Left cardiac atrium (tissue), 4 donors: ENCODE measurements at places on chromosomes 5 and 9. TPM values are rescaled to one million over a fixed set of nuclear protein-coding genes. Genes with fewer than 3 reads are reported as not detected.

Gene FOXD4L5
- total RNA-seq: 0.10 TPM

Gene BHMT2
- total RNA-seq: 21.5 TPM

Gene SPINK4
- not detected for total RNA-seq

Gene SAPCD2
- total RNA-seq: 0.39 TPM

Gene ZNF462
- 18.6 TPM for total RNA-seq

Gene GPR150
- total RNA-seq: 0.10 TPM

Gene HBEGF
- 12.9 TPM for total RNA-seq

DNA sequence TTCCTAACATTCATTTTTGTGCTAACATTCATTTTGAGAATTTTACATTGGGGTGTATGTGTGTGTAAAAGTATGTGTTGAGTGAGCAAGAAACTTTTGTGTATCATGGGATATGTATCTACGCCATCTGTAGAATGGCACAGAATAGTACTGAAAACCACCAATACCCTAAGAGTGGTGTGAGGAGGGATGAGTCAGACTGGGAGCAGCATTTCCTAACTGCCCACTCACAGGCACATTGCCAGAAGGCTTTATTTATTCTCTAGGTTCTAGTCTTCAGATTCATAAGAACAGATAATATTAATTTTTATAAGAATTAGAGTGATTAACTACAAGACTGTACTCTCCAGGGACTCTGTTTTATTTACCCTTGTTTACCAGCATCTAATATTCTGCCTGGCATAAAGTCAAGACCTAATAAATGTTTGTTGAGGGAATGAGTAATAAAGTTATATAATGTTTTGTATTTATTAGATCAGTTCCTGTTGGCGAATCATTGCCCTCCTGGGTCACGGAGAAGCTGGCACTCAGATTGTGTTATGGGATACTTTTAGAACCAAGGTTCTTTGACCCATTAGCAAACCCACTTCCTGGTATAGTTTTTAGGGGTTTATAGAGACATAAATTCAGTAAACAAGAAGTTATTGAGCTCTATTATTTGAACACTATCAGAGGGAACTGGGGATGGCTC lies 159.1 kb upstream of the PPP2R2B start:
- DNase-seq: no peak

GRCh38 chr5:54062958-54063357 lies 247.4 kb downstream of the ARL15 start:
- no peak for DNase-seq

GRCh38 chr9:131642496-131643083 lies 97.3 kb downstream of the PRRT1B start:
- DNase-seq: no peak

GRCh38 chr9:63817622-63818518 lies 1467.1 kb downstream of the FOXD4L5 start:
- DNase-seq: peak; percentile 57

DNA sequence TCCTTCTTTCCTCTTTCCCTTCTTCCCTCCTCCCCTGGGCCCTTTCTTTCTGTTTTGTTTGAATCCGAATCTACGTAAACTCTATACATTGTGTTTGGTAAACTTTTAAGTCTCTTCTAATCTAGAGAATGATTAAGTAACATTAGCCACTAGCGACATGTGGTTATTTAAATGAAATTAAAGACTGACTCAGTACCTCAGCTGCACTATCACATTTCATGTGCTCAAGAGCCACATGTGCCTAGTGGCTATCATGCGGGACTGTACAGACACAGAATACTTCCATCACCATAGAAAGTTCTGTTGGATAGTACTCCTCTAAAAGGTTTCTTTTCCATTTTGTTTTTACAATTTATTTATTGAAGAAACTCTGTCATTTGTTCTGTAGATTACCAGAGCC lies 29.0 kb downstream of the DCTN4 start:
- no peak for DNase-seq

GRCh38 chr5:39337252-39337915 lies 26.9 kb downstream of the C9 start:
- no peak for DNase-seq

DNA sequence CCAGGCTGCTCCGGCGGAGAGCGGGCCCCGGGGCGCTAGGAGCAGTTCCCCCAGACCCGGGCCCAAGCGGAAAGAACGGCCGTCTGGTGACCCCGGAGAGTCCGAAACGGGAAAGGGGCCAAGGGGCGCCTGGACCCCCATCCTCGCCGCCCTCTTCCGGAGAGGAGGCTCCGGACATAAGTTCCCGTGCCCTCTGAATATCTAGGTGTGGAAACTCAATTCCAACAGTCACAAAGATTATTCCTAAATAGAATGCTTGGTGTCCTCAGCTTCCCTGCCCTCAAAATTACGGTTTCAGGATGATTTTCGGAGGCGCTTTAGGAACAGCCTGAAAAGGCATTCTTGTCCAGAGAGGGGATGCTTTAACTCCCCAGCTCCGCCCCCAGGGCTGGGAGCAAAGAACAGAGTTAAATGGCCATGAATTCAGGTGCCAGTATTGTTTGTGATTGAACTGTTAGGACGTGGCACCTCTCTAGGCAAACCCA lies 681 bp upstream of the LHFPL2 start:
- peak; percentile 49 for DNase-seq

DNA sequence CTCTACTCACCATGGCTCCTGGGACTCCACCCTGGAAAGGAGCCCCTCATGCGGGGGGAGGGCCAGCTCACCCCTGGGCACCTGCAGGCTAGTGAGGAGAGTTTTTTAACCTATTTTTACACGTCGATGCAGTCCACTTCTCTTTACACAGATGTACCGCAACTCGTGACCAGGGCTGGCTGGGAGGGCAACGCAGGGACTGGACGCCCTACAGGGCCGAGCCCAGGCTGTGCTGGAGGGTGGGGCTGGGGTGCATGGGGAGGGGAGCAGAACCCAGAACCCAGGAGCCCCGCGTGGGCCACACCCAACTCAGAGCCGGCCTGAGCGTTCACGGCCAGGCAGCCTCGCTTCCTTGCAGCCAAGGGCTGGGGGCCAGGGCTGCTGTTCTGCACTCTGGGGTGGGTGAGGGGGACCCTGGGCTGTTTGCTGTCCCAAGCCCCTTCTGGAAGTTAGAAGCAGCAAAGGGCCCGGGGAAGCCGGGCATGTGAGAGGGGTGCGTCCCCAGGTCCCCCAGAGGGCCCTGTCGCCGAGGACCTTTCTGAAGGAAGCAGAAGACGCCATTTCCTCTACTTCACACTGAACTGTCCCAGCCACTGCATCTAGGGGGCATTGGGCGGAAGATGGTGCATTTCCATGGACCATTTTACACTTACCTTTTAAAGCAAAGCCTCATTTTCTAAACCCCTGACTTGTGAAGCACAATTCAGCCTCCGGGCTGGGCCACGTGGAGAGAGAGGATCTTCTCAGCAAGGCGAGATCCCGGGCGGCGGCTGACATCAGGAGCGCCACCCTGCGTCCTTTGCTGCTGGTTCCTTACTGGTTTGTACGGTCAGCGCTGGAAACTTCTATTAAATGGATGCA lies 90.5 kb downstream of the KCNT1 start:
- DNase-seq: no peak

GRCh38 chr5:949815-950560 lies 57.3 kb downstream of the TRIP13 start:
- DNase-seq: no peak

DNA sequence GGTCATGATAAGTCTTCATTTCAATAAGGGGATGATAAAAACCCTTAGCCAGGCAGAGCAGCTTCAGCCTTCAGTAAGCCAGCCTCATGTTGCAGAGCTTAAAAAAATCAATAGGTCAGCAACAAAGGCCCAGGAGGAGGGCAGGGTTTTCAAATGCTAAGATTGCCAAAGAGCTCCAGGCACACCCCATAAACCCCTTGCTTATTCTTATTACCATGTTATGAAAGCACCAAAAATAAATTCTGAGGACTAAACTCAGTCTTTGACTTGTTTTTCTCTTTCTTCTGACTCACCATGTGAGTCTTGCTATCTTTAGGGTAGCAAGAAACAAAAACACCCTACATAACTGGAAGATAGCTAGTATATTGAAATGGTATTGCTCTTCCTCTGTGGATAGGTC lies 317.1 kb downstream of the KCTD16 start:
- no peak for DNase-seq

DNA sequence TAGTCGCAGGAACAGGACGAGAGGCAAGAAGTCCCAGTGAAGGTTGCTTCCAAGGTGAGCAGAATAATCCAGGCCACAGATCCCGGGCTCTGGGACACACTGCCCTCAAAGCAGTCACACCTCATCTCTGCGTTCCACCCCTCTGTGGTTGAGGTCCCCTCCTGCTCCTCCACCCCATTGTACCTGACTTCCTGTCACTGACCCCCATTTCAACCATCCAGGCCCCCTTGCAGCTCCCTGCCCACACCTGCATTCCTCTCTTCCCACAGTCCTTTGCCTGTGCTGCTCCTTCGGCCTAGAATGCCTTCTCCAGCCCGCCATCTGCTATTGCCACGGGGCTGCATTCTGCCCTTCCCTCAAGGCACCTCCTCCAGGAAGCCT lies 73.5 kb downstream of the PAX5 start:
- DNase-seq: no peak

GRCh38 chr9:90729351-90729750 lies 72.3 kb upstream of the SYK start:
- no peak for DNase-seq

DNA sequence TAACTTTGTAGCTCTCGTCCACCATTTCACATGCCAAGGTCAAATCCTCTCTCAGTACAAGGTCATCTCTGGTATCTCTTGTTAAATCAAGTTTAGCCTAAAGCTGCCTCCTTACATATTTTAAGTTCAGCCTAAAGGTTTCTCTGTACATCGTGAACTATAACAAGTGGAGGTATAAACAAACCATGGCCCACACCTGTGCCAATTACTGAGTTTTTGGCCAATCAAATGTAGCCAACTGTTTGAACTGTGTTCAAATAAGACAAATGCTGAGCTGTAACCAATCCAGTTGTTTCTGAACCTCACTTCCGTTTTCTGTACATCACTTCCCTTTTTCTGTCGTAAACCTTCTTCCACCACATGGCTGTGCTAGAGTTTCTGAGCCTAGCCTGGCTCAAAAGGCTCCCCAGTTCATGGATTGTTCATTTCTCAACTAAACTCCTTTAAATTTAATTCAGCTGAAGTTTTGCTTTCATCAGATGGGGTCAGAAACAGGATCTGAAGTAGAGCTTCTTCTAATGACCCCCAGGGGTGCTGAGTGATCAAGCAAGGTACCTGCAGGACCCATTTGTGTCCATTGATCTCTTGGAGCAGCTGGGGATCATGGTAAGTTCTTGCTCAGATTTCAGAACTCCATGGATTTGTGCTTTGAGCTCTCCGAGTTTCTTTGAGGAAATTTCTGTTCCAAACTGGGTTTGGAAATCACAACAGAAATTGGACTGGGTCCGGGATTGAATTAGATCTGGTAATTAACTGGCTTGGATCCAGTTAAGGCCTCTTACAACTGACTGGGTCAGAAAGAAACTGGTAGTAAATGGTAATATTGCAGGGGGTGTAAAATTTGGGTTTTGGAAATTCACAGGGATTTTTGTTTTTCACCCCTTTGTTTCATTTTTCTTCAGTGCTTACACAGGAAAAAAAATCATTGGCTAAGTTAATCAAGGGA lies 11.0 kb upstream of the NANS start:
- DNase-seq: no peak

GRCh38 chr9:138099803-138100598 lies 222.4 kb downstream of the CACNA1B start:
- no peak for DNase-seq

DNA sequence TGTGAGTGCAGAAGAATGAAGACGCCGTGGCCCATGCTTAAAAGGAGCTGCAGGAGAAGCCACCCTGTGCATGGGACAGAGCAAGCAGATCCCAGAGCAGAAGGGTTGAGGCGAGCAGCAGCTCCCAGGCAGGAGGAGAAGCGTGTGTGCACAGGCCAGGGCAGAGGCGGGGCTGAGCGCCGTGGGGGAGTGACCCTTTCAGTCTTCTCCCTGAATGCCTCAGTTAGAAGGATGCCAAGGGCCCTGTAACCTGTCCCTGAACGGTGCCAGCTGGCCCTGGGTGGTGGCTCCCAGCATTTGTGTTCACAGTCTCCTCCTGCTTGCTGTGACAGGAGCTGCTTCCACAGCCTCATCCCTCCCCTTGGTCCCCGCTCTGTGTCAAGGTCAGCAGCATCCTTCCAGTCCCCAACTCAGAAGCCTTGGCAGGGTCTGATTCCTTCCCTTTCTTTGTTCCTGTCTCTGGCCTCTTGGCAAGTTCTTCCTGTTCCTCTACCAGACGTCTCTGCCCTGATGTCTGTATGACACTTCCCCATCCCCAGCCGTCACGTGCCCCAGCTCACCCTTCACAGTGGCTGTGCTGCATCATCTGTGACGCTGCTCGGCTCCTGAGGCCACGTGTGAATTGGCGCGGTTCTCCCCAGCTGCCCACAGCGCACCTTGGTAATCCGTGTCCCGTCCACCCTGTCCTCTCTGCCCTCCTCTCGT lies 5.2 kb downstream of the EXOC3 start:
- peak; percentile 41 for DNase-seq

GRCh38 chr5:94901191-94901979 lies 282.9 kb downstream of the SLF1 start:
- DNase-seq: no peak

- DNase-seq: no peak
These were observed 24.4 kb upstream of the RASA1 start for GRCh38 chr5:87243161-87243844.

- peak; percentile 74 for DNase-seq
These were observed 119.8 kb downstream of the EBF1 start for GRCh38 chr5:158979749-158980521.

DNA sequence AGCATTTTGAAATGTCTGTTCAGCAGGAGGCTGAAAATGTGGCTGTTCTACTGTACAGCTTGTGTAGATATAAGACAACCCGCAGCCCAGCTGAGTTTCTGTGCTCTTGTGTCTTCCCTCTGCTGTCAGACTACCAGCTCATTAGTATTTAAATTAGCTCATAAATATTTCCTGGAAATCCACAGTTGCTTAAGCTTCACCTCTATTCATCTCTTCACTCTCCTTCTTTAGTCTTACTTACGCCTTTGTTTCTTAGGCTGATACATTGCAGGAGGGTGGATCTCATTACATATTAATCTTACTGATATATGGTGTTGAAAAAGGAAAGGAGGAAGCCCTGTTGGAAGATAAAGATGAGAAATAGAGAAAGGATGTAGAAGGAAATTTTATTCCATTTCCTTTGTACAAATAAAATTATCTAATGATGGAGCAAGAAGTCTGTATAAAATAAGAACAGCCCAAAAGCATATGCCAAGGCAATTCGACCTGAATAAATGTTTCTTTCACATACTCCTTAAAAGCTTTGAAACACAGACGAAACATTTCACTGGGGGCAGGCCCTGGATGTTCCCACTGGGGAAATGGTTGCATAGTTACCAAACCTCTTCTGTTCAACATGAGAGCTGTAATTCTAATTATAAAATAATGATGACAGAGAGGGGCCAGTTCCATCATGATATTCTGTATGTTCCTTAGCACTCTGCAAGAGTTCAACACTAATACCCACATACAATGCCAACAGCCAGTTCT lies 111.8 kb upstream of the APC start:
- no peak for DNase-seq

DNA sequence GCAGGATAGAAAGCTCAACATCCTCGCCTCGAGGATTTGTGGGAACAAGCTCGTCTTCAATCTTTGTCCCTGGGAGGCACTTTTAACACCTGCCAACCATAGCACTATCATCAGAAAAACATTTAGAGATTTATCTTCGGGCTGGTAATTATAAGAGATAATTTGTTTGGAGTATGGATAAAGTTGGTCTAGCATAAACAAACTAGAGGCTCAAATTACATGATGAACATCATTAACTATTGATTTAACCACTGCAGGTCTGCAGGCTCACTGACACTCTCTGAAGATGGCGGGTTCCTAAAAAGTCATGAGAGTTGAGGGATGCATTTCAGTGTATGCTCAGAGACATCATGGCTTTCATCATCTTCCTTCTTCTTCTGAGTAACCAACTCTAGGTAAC lies 25.8 kb upstream of the PCA3 start:
- no peak for DNase-seq
